Stimulated activated CD4-positive, alpha-beta T cell treated with anti-CD3 and anti-CD28 coated beads, Interleukin-1b, Interleukin-23, amount 100 ng/mL, for 24 hours (primary cell): ENCODE measurements at places on chromosomes 11 and 22.

DNA sequence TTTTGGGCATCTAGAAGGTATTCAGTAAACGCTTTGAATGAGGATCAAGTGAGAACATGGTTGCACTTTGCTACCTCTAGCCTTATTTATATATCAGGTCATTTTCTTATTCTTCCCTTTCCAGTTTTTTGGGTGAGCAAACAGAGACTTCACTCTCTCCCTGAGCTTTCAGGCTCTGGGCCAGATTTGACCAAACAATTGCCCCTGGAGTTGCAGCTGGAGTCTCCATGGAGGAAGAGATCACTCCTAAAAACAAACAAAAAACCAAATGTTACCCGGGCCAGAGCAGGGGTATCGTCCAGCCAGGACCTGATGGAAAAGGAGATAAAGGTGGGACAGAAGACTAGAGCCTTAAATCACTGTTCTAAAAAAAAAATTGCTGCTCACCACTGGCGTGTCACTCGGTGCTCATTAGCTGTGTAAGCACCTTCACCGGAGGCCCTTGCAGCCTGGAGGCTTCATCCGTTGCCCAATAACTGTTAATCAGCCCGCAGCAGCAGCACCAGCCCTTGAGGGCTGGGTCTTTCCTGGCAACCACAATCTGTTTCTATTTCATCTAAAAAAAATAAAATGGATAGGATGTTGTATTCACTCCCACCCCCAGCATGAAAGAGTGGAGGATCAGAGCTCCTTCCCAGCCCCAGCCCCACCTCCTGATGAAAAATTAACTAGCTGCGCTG is 125.0 kb downstream of the PKNOX2 start:
- no peak for DNase-seq

DNA sequence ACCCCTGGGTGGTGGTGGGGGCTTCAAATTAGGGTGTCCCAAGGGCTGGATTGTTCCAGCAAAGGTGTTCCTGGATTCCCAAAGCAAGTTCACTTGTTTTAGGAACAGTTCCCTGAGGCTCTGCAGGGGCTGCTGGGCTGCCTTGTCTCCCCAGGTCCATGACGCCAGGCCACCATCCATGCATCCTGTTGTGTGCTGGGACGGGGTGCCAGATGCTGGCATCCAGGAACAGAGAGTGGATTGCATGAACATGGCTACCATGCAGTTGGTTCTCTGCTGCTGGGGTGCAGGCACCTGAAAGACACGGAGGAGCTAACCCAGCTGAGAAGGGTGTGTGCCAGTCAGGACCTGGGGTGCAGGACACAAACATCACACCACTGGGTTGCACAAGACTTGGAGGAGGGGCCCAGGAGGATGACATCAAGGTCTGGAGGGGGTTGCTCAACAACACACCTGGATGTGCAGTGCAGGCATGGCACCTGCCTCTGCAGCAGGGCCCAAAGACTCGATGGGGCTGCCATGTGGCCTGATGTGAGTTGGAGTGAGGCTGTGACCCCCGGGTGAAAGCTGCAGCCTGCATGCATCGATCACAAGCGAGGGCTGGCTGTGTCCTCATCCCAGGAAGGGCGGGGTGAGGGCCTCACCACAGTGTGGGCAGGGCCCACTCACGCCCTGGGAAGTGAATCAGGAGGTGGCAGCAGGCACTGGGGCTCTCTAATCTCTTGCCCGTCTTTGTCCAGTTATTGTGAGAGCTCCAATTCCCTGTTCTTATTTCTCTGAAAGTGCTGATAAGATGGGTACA is 74.0 kb upstream of the CLDN5 start:
- DNase-seq: no peak

DNA sequence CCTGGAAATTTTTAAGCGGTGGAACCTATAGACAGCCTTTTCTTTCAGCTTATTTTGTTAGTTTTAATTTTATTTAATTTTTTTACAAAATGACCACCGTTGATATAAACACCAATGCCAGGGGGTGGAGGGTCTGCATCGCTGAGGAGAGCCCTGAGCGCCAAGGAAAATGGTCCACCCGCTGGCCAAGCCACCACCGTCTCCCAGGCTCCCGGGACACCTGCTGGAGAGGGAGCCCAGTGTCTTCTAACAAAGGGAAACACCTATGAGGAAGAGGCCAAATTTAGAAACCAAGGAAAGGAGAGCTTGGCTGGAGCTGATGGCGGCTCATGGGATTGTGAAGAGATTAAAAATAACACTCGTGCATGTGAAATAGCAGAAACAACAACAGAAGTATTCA is 288 bp upstream of the KRTAP5-8 start:
- no peak for DNase-seq

GRCh38 chr11:72818971-72819370 is 4.8 kb downstream of the ATG16L2 start:
- DNase-seq: no peak

DNA sequence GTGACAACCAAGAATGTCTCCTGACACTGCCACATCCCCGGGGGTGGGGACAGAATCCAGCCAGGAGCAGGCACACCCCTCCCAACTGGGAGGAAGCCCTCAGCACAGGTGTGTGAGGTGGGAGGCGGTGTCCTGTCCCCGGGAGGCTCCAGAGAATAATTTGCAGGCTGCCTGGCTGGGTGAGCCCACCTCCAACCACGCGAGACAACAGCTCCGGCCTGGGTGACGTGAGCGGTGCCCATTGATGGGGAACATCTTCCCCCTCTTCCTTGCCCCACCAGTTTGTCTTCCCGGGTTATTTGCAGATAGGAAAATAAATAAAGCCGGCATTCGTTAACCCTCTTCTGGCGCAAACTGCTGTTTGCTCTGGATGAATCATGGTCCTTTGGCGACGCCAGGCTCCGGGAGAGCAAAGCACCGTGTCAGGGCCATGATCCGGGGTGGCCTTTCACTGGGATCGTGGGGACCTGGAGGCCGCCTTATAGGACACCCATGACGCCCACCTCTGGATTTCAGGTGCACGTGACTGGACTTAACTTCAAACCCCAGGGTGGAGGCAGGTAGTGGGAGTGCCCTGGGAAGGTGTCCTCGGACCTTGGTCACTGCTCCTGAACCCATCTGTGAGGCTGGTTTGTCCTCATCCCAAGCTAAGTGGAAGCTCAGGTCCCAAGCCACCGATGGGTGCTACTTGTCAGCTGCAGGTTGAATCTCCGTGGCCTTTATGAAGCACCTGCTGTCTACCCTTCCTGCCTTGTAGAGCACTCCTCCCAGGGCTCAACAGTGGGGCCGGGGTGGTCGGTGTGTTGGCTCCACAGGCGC is 13.9 kb downstream of the CCND1 start:
- DNase-seq: no peak

- DNase-seq: no peak
Observed at GRCh38 chr11:118984825-118985224, 13.1 kb upstream of the CENATAC start.

DNA sequence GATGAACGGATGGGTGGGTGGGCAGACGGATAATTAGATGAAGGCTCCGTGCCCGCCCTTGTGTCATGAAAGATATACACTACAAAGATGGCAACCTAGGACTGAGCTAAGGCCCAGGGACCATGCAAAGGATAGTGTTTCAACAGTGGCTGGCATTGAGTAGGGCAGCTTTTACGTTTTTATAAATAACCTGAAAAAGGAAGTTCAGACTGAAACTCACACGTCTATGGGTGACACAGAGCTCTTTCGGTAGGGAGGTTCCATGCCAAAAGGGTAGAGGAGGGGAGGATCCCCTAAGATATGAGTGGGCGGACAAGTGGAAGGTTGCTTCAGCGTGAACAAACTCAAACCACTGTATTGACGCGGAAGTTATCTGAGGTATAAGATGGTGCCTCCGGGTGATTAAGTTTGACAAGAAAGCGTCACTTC is 90.5 kb downstream of the UBASH3B start:
- DNase-seq: no peak

DNA sequence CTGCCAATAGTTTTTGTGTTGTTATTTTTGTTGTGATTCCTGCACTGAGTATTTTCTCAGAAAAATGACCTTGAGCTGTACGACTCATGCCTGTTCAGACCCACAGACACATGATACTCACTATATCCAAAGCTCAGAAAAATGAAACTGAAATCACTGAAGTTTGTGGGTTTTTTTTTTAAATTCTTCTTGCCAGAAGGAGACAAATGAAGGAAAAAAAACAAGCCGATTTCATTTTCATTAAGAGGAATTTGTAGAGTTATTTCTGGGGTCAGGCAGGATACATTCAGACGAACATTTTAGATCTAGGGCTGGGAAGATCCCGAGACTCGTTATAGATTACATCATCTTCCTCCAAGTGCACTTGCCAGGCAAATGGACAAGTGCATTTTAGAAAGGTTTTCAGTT is 60.4 kb downstream of the BMAL1 start:
- DNase-seq: no peak

- DNase-seq: no peak
Observed at GRCh38 chr11:64868904-64869570, 9.4 kb downstream of the EHD1 start.

GRCh38 chr11:83990160-83990733 is 704.1 kb upstream of the CCDC90B start:
- DNase-seq: no peak

DNA sequence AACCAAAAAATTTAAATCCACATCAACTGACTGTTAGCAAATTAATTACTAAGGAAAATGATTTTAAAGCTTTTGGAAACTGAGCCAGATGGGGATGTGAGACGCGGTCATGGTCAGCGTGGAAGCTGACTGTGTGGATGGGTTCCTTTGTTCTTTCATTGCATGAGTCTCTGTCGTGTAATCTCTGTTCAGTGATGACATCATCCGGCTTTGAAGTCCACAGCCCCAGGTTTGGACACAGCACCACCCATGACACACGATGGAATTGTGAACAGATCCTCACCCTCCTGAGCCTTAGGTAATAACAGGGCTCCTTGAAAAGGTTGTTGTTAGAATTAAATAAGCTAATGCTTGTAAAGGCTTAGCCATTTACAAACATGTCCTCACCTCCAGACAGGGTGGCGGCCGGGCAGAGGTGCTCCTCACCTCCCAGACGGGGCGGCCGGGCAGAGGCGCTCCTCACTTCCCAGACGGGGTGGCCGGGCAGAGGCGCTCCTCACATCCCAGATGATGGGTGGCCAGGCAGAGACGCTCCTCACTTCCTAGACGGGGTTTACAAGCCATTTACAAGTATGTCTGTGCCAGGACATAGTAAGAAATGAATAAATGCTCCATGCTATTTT is 677.3 kb downstream of the TBC1D22A start:
- no peak for DNase-seq

DNA sequence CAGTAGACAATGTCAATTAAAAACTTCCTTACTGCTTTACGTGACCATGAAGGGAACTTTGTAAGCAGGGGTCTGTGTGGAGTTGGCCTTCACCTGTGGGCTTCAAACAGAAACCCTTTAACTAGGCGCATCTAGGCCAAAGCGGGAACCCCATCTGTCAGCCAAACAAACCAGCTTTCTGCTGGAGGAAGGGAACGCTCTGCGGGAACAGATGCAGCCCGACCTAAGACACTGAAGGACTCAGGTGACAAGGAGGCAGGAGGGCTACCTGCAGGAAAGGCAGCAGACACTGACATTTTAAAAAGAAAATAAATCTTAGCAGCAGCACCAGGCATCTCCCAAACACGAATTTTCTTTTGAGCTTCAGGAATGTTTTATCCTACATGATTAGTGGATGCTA is 78.4 kb downstream of the CADM1 start:
- no peak for DNase-seq

DNA sequence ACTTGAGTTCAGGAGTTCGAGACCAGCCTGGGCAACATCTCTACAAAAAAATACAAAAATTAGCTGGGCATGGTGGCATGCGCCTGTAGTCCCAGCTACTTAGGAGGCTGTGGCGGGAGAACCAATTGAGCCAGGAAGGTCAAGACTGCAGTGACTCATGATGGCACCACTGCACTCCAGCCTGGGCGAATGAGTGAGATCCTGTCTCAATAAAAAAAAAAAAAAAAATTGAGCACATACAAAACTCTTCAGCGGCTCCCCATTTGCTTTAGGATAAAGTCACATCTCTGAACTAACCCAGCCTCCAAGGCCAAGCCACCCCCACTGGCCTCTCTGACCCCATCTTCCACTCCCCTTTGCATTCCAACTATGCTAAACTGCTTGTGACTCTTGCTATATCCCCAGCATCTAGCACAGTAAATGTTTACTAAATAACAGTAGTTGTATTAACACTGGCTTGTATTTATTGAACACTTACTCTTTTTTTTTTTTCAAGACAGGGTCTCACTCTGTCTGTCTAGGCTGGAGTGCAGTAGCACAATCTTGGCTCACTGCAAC is 28.9 kb downstream of the CREB3L1 start:
- no peak for DNase-seq

- DNase-seq: no peak
Observed at GRCh38 chr22:40509401-40510134, 127.0 kb downstream of the MRTFA start.

DNA sequence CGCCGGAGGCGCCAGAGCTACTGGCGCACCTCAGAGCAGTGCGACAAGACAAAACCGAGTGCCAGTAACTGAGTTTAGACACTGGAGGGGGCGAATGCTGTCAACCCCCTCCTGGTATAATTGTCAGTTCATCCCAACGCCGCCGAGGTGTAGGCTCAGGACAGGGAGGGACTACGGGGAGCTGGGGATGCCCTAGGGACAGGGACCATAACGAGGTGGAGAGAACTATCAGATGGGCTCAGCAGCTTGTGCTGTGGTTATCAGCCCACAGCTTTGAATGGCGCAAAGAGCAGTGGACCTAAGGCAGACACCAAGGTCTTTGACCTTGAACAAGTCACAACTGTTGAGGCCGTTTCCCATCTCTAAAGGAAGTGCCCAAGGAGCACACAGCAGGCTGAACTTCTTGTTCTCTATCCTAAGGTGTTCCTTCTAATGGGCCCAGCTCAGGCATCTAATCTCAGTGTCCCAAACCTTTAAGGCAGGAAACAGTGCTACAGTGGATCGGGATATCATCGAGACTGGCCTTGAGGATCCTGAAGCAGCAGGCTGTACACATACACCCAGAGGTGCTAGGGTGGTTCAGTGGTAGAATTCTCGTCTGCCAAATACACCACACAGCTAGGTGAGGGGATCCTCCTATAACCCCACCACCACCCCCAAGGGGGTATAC is 958 bp upstream of the TUT1 start:
- no peak for DNase-seq

GRCh38 chr22:39362271-39362670 is 12.5 kb downstream of the SYNGR1 start:
- no peak for DNase-seq

GRCh38 chr11:28384418-28384817 is 276.2 kb downstream of the METTL15 start:
- DNase-seq: no peak

GRCh38 chr11:41377709-41378394 is 81.6 kb downstream of the LRRC4C start:
- no peak for DNase-seq

GRCh38 chr11:64090806-64091516 is 55.2 kb downstream of the FLRT1 start:
- DNase-seq: no peak

GRCh38 chr11:60891103-60891741 is 15.2 kb downstream of the PRPF19 start:
- DNase-seq: no peak

GRCh38 chr22:48900626-48901025 is 927.0 kb downstream of the BRD1 start:
- DNase-seq: no peak
